Lung (tissue), 17 donors: ENCODE measurements at places on chromosomes 7 and 10.

DNA sequence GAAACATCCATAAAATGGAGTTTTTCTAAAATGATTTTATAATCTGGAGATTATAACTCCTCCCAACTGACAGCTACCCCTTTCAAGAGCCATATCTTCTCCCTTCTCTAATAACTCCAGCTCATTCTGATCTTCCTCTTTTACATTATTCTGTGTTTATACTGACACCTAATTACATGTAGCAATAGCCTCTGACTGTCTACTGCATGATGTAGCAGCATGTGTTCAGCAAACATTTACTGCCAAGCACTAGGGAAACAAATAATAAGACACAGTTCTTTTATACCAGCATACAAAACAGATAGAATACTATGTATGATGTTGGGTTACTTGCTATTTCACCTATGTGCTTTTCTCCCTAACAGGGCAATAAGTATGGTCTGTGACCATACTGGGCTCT lies 20.7 kb downstream of the RBM28 start:
- DNase-seq, result peak; percentile 95
- no peak overlapping the region for H3K4me3 ChIP-seq

- no peak overlapping the region for H3K4me3 ChIP-seq
- DNase-seq, result peak; percentile 67
- H3K27ac ChIP-seq, result no peak overlapping the region
- H3K36me3 ChIP-seq, result no peaks in the 10 kb centered on the region
- no peaks in the 10 kb centered on the region for H3K27me3 ChIP-seq
Observed at GRCh38 chr7:154841731-154842331, 161.1 kb downstream of the PAXIP1 start.

- no peaks in the 10 kb centered on the region for H3K27me3 ChIP-seq
- no peak for DNase-seq
- no peak overlapping the region for H3K4me3 ChIP-seq
- no peak overlapping the region for H3K27ac ChIP-seq
Observed at GRCh38 chr7:133910761-133911160, 216.4 kb upstream of the LRGUK start.

GRCh38 chr10:47337310-47337709 lies 10.9 kb upstream of the RBP3 start:
- no peaks in the 10 kb centered on the region for H3K27me3 ChIP-seq
- no peaks in the 10 kb centered on the region for H3K4me1 ChIP-seq
- H3K27ac ChIP-seq, result no peak overlapping the region
- H3K4me3 ChIP-seq, result no peak overlapping the region

DNA sequence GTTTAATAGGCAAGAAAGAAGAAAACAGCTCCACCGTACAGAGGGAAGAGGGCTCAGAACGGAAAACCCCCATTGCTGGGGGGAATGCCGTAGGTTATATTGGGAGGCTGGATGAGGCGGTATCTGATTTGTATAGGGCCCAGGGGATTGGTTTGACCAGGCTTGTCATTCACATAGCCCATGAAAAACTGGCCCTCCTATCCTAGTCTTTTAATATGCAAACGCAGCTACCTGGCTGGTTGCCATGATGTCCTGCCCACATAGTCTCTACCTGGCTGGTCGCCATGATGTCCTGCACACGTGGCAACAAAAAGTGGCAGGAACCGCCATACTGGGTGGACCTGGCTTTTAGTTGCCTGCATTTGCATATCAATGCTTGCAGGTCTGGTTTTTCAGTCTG lies 84.7 kb downstream of the AUTS2 start:
- no peaks in the 10 kb centered on the region for H3K27me3 ChIP-seq
- H3K27ac ChIP-seq, result no peak overlapping the region
- H3K4me3 ChIP-seq, result no peak overlapping the region

DNA sequence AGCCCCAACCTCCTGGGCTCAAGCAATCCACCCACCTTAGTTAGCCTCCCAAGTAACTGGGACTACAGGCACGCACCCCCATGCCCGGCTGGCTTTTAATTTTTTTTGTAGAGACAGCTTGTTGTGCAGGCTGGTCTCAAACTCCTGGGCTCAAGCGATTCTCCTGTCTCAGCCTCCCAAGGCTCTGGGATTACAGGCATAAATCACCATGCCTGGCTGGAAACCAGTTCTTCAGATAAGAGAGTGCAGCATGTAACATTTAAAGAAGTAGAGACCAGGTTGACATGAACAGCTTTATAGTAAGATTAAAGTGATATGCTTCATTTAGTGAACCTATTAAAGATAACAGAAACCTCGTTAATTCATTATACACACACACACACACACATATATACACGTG lies 167.9 kb upstream of the KAT6B start:
- no peaks in the 10 kb centered on the region for H3K36me3 ChIP-seq
- H3K27ac ChIP-seq, result no peak overlapping the region
- no peak overlapping the region for H3K4me3 ChIP-seq
- no peaks in the 10 kb centered on the region for H3K27me3 ChIP-seq
- DNase-seq, result no peak
- H3K4me1 ChIP-seq, result no peaks in the 10 kb centered on the region

DNA sequence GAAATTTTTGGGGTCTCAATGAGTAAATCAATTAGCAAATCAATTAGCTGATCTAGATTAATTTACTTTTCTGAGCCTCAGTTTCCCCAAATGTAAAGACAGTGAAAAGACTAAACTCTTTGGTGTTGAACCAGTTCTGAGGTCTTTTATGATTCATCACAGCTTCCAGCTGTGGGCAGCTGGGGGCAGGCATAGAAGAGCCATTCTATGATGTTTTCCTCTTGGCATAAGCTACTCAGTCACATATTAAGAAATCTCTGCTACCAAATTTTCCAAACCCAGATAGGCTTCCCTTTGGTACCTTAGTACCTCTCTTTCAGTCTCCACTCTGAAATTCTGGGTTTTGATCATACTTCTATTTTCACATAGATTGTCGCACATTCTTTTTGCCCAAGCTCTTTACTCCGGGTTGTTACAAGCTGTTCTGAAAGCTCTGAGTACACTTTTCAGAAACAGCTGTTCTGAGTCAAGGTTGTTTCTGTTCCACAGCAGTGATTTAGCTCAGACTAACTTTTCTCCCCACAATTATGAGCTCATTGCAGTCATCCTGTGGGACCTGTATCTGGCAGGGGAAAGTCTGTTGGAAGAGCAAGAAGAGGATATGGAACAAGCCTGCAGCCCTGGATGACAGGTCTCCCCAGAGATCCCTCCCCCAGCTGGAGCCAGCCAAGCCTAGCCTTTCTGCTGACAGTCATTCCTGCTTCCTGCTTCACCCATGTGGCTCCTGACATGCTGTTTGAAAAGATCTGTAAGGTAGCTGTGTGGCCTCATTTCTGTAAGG lies 599.6 kb upstream of the GHITM start:
- H3K27me3 ChIP-seq, result no peaks in the 10 kb centered on the region
- no peaks in the 10 kb centered on the region for H3K36me3 ChIP-seq
- DNase-seq, result peak; percentile 34
- H3K4me3 ChIP-seq, result no peak overlapping the region
- H3K4me1 ChIP-seq, result peaks cover 4% of the 10 kb centered on the region

GRCh38 chr7:50504646-50505546 lies 54.7 kb upstream of the FIGNL1 start:
- no peak overlapping the region for H3K27ac ChIP-seq
- no peak overlapping the region for H3K4me3 ChIP-seq
- H3K36me3 ChIP-seq, result no peaks in the 10 kb centered on the region

GRCh38 chr10:51075043-51075872 lies 971 bp downstream of the PRKG1 start:
- H3K36me3 ChIP-seq, result no peaks in the 10 kb centered on the region
- DNase-seq, result no peak
- no peaks in the 10 kb centered on the region for H3K4me1 ChIP-seq
- H3K27ac ChIP-seq, result no peak overlapping the region

DNA sequence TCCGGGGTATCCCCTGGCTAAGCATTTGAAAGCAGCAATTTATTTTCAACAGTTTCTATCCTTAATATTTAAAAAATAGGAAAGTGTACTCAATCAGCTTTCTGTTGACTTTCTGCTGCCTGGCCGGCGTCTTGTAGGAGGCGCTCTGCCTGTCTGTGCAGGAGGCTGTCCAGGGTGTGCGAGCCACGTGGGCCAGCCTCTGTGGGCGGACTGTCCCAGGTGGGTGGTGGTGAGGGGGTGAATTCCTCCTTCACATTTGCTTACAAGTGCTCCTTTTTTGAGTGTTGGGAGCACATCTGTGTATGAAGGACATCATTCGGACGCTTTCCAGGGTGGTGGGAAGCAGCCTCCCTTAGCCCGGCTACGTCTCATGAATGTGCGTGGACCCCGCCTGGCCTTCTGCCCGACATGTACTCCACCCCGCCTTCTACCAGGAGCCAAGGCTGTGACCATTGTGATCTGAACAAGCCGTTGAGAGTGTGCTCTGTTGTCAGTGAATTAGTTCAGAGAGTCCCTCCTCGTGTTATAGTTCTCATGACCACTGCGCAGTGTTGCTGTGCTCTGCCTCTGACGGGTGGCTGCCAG lies 114.9 kb downstream of the MGMT start:
- no peak overlapping the region for H3K27ac ChIP-seq
- H3K4me1 ChIP-seq, result no peaks in the 10 kb centered on the region
- H3K36me3 ChIP-seq, result no peaks in the 10 kb centered on the region
- H3K4me3 ChIP-seq, result no peak overlapping the region

DNA sequence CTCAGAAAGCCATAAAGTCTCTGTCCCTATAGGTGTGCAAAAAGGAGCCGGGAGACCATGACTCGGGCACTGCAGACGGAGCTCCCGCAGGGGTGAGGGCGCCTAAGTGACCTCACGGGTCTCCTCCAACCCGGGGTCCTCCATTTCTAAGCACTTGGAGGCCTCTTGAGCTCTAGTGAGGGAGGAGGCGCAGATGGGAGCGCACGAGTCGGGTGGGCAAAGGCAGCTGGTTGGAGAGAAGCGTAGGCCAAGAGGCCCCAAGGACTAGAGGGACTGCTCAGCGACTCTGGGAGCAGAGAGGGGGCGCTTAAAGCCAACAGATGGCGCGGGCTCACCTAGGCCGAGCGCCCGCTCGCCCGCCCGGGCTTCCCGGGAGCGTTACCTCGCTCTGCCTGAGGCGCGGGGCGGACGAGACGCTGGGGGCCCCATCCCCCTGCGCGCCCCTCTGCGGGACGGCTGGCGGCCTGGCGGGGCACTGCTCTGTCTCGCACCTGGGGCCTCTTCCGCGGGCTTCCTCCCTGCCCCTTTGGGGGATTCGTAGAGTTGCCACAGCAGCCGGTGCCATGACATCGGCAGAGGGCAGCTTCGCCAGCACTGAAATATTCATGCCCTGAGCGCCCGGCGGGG lies 523 bp upstream of the CDH23 start:
- H3K36me3 ChIP-seq, result no peaks in the 10 kb centered on the region
- H3K27me3 ChIP-seq, result peaks cover 40% of the 10 kb centered on the region
- H3K4me1 ChIP-seq, result no peaks in the 10 kb centered on the region
- H3K27ac ChIP-seq, result no peak overlapping the region

DNA sequence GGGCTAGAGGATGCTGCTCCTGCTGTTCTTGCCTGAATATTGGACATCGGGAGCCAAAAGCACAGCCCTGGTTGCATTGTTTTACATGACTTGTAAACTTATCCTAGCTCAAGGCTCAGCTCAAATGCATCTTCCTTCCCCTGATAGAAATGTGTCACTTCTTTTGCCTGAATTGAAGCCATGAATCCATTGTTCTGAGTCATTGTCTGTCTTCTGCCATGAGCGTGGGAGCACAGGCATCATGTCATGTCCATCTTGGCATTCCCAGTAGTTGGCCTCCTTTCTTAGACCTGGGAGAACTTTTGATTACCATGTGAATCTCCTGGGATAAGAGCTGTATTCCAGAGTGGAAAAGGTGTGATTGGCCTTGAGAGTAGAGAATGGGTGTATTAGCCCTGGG lies 54.1 kb upstream of the OPN4 start:
- no peak for DNase-seq
- H3K36me3 ChIP-seq, result no peaks in the 10 kb centered on the region
- H3K27me3 ChIP-seq, result no peaks in the 10 kb centered on the region
- no peaks in the 10 kb centered on the region for H3K4me1 ChIP-seq
- no peak overlapping the region for H3K4me3 ChIP-seq

GRCh38 chr10:117653170-117653515 lies 110.6 kb downstream of the EMX2 start:
- H3K27me3 ChIP-seq, result no peaks in the 10 kb centered on the region
- H3K4me3 ChIP-seq, result no peak overlapping the region

DNA sequence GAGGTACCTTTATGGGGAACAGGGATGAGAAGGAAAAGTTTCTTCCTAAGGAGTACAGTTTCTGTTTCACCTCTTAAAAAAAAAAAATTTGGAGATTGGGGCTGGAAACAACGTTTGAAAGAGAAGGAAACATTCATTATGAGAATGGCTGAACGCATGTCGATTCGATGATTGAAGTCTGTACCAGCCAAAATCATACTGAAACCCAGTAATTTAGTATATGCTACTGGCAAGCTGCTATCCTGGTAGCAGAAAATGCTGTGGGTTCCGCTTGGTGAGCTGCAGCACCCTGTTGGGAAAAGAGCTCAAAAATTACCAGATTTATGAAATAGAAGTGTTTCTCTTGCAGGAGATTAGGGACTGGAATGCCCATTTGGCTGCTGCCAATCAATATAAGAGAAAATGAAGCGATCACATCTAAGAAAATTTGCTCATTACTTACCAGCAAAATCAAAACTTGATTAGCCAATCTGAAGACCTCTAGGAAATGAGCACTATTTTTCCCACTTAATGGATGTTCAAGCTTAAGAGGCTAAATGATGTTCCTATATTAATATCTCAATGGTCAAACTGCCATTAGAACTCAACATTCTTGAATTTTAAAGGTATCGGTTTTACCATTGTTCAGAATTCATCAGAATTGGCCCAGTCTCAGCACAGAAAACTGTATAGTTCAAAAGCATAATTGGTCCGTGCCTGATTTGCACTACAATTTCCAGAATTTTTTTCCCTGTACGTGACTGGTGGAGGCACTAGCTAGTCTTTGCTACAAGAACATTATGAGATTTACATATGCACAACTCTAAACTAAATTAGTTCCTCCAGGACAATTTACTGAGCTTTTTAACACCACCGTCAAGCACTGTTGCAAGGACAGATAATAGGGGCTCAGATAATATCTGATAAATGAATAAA lies 1.2 kb upstream of the ITGB1 start:
- H3K27me3 ChIP-seq, result no peaks in the 10 kb centered on the region
- DNase-seq, result no peak
- peaks cover 36% of the 10 kb centered on the region for H3K4me1 ChIP-seq
- H3K36me3 ChIP-seq, result no peaks in the 10 kb centered on the region
- peak overlapping the region; percentile 85 for H3K4me3 ChIP-seq

GRCh38 chr10:31912898-31913850 lies 15.5 kb downstream of the ARHGAP12 start:
- peak; percentile 47 for DNase-seq
- no peaks in the 10 kb centered on the region for H3K27me3 ChIP-seq
- H3K36me3 ChIP-seq, result no peaks in the 10 kb centered on the region
- H3K27ac ChIP-seq, result no peak overlapping the region

GRCh38 chr7:52507546-52508255 lies 527.7 kb upstream of the POM121L12 start:
- no peak overlapping the region for H3K27ac ChIP-seq
- H3K36me3 ChIP-seq, result no peaks in the 10 kb centered on the region
- H3K4me1 ChIP-seq, result no peaks in the 10 kb centered on the region
- no peak for DNase-seq

- H3K27ac ChIP-seq, result no peak overlapping the region
- H3K36me3 ChIP-seq, result peaks cover 11% of the 10 kb centered on the region
- H3K4me3 ChIP-seq, result no peak overlapping the region
- H3K4me1 ChIP-seq, result peaks cover 47% of the 10 kb centered on the region
Observed at GRCh38 chr10:80487791-80488538, 33.9 kb downstream of the TSPAN14 start.

GRCh38 chr7:33722383-33723101 lies 182.8 kb upstream of the BMPER start:
- no peak overlapping the region for H3K27ac ChIP-seq
- DNase-seq, result peak; percentile 56
- no peaks in the 10 kb centered on the region for H3K27me3 ChIP-seq
- H3K4me3 ChIP-seq, result no peak overlapping the region
- H3K4me1 ChIP-seq, result peaks cover 18% of the 10 kb centered on the region
